Activated T-helper 1 cell treated with anti-CD3 and anti-CD28 coated beads, Interleukin-2, amount 50 U/mL, for 16 hours (primary cell): ENCODE measurements at places on chromosomes 12 and 14.

GRCh38 chr14:30620178-30620577 lies 1.9 kb upstream of the SCFD1 start:
- no peak for DNase-seq

DNA sequence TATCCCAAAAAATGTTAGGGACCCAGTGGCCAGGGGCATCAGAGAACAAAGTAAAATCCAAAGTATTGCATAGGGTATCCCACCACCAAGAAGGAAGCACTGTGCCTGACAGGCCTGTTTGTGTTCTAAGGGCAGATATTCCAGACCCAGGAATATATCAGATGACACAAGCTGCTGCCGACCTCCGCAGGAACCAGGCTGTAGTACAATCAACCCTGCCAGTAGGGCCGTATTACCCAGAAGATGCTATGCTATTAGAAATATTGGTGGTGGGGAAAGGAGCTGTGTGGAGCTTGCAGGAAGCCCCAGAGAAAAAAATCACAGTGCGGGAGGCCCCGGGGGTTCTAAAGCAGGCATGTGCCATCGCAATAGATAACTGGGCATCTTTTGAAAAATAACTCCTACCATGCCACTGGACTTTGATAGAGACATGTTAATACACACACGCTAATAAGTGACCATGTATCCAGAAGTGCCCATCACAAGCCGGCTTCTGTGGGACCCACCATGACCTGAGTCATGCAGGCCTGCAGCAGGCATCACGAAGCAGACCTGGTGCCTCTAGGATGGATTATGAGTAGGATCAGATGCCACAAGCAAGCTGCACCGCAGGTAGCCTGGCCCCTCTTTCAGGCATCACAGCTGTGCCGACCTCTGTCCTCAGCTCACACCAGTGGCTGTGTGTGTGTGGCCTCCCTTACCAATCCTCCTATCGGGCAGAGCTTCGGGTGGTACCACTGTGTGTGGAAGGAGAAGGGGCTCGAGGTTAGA lies 242.7 kb downstream of the BCL11B start:
- no peak for DNase-seq

- DNase-seq = no peak
Measured at GRCh38 chr14:106831322-106831720, 1304.9 kb downstream of the TMEM121 start.

DNA sequence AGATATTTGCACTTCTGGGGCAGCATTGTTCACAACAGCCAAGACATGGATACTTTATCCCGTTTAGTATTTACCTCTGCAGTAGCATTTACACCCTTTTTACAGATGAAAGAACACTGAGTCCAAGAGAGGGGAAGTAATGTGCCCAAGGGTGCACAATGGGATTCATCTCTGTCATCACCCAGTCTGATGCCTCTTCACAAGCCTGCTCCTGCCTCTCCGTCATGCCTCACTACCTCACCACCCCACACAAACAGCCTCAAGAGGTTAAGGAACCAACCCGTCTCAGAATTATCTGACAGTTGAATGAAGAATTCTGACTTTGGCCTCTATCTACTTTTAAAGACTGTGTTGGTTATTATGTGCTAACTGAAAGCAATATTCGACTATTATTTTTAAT lies 368.4 kb downstream of the ATP23 start:
- DNase-seq = no peak

DNA sequence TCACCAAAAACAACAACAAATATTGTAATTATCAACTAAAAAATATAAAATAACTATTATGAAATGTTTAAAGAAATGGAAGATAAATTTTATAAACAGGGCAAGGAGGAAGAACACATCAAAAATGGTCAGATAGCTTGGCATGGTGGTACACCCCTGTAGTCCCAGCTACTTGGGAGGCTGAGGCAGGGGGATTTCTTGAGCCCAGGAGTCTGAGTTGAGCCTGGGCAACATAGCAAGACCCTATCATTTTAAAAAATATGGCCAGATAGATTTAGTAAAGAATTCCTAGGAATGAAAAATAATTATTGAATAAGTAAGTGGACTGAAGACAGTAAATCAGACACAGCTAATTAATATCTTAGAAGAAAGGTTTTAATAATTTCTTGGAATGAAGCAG lies 32.6 kb downstream of the ITPR2 start:
- no peak for DNase-seq

- no peak for DNase-seq
Measured at GRCh38 chr12:64625243-64626077, 15.2 kb downstream of the RASSF3 start.

- DNase-seq = peak; percentile 70
Measured at GRCh38 chr14:106044949-106045596, 518.7 kb downstream of the TMEM121 start.

- no peak for DNase-seq
Measured at GRCh38 chr12:70826156-70826555, 94.4 kb downstream of the PTPRR start.

DNA sequence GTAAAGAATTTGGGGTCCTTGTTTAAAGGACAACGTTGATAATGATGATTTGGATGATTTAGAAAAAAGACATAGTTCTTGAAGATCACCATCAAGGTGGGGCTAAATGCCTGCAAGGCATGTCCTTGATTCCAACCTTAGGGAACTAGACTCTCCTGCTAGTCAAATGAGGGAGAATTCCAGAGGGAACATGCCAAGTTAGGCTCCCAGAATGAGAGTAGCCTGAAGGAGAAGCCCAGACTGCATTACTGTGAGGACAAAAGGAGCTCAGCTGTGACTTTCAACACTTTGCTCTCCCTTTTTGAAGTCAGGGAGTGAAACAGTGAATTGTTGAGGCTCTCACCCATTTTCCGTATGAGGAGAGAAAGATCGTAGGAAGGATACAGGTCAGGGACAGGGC lies 95.2 kb upstream of the TBX3 start:
- DNase-seq = no peak

DNA sequence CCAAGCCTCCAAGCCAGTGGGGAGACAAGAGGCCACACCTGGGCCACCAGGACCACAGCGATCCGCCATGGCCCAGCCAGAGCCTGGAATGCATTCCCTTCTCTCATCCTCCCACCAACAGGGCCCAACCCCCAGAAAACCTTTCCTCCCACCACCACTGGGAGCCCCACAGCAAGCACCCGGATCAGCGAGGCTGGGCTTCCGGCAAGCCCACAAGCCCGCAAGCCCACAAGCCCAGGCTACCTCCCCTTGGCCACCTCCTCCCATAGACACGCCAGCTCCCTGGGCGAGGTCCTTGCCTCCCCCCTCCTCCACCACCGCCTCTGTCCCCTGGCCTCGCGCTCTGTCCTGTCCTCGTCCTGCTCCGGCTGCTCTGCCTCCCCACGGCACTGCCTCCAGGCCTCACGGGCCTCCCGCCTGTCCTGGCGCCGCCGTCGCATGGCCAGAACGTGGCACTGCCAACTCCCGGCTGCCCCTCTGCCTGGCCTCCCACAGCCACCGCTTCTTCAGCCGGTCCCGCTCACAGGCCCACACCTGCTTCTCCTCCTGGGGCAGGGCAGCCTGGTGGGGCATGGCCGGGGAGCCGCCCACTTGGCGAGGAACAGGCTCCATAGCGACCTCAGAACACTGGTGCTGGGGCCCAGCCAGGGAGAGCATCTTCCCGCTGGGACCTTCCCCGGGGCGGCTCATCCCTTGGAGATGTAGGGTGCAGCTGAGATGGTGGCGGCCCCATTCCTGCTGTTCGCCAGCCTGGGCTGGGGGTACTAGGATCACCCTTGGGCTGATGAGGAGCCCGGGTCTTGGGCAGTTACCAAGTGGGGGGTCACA lies 5.6 kb downstream of the CDK2AP1 start:
- DNase-seq = no peak

DNA sequence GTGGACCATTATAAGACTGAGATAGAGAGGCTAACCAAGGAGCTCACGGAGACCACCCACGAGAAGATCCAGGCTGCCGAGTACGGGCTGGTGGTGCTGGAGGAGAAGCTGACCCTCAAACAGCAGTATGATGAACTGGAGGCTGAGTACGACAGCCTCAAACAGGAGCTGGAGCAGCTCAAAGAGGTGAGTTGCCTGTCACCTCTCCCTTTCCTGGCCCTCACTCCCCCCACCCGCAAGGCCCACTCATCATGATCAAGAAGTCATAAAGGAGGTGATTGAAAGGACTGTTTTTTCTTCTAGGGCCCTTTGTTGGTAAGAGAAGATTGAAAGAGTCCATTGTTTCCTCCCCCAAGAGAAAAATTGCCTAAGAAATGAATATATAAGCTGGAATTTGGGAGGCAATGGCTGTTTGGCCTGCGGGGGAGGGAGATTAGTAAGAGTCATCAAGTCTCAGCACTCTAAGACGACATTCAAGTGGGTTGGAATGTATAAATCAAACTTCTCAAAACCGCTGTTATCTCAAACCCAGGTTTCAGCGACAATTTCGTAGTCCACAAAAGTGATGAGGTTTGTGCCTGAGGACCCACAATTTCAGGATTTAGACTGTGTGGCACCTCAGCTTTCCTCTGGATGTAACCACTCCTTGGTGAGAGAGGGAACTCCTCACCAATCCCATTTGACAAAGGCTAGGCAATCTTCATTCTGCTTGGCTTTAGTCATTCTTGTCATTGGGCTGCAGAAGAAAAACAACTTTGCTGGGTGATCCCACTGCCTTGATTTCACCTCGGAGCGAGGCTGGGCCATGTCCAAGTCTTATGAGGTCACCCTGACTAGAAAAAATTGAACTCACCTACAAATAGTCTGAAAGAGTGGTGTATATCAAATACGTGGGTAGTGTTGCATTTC lies 966 bp downstream of the BICD1 start:
- DNase-seq = peak; percentile 8

DNA sequence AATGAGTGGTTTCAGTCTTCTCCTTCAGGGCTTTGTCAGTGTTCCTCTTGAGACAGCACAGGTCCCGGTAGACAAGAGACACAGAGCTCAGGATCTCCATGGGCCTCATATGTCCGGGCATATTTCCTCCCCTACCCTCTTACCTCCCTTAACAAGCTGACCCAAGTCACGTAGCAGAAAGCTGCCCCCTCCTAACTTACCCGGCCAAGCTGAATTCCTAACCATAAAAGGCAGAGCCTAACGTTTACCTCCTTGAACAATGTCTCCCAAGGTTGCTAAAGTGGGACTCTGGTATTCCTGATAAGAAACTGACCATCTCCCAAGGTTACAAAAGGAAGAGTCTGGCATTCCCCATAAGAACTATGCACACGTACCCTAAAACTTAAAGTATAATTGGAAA lies 182.2 kb upstream of the USP15 start:
- DNase-seq = no peak

GRCh38 chr12:130815028-130815741 lies 23.9 kb downstream of the STX2 start:
- DNase-seq = no peak

GRCh38 chr14:70567791-70568190 lies 32.7 kb downstream of the MED6 start:
- DNase-seq = no peak

DNA sequence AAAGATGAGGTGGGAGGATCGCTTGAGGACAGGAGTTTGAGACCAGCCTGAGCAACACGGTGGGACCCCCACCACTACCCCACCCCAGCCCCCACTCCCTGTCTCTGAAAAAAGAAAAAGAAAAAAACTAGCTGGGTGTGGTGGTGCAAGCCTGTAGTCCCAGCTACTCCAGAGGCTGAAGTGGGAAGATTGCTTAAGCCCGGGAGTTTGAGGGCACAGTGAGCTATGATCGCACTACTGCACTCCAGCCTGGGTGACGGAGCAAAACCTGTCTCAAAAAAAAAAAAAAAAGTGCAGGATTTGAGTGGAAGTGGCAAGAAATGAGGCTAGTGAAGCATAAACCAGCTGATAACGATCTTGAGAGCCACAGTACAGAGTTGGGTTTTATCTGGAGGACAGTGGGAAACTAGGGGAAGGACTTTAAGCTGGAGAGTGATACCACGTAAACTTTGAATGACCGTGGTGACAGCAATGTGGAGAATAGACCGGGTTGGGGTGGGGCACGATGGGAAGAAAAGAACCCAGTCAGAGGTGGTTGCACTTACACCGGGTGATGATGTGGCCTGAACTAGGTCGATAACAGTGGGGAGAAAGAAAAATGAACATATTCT lies 85.3 kb downstream of the TMEM260 start:
- DNase-seq = no peak

DNA sequence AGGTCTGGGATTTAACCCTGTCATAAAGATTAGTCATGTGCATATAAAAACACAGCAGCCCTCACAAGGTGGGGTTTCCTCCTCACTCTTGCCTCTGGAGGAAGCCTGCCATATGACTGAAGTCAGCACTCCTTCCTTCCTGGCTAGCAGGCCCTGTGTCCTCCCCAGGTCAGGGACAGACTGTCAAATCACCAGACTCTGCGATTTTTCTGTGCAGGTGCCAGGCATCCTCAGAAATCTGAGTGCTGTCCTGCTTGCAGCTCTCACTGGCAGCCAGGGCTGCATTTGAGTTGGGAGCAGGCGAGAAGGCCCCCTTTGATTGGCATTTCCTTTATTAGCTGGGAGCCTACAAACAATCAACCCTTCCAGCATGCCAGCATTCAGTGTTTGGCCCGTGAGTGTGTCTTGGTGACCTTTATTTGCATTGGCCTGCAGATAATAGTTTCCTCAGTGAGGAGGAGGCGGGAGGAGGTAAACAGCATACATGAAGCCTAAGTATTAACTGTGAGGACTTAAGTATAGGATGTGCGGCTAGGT lies 183.8 kb upstream of the ARHGAP5 start:
- DNase-seq = no peak
